ENCODE measurements at places on chromosomes 6 and 20.

DNA sequence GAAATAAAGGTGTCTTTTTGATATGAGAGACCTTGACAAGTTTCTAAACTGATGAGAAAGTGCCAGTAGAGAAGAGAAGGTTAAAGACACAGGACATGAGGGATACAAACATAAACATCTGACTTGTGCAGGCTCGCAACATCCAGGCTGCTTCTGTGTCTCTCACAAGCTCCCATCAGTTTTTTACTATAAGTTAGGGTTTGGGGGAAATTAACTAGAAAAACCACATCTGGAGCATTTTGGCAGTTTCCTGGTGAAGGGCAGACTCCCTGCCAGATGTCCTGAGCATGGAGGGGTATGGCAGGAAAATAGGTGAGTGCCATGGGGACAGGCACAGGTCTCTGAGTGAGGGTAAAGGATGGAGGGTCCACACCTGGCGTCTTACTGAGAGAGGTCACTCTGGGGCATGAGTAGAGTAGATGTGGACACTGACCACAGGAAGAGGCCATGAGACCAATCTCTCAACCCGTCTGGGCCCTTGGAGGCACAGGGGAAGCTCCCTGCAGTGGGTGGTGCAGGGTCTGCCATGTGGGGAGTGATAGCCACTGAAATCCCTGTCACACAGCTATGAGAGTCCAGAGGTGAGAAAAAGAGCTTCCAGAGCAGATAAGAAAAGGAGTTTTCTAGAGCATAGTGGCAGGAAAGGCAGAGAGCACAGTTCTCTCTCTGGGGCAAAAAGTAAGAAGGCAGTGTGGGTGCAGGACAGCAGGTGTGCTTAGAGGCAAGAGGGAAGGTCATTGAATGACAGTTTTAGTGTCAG, 193.3 kb upstream of the SYNDIG1 start:
- no peak for DNase-seq

- no peak for DNase-seq
These were observed 19.9 kb upstream of the POPDC3 start for GRCh38 chr6:105199711-105200110.

GRCh38 chr20:53837126-53837826, 233.1 kb downstream of the BCAS1 start:
- DNase-seq: no peak

DNA sequence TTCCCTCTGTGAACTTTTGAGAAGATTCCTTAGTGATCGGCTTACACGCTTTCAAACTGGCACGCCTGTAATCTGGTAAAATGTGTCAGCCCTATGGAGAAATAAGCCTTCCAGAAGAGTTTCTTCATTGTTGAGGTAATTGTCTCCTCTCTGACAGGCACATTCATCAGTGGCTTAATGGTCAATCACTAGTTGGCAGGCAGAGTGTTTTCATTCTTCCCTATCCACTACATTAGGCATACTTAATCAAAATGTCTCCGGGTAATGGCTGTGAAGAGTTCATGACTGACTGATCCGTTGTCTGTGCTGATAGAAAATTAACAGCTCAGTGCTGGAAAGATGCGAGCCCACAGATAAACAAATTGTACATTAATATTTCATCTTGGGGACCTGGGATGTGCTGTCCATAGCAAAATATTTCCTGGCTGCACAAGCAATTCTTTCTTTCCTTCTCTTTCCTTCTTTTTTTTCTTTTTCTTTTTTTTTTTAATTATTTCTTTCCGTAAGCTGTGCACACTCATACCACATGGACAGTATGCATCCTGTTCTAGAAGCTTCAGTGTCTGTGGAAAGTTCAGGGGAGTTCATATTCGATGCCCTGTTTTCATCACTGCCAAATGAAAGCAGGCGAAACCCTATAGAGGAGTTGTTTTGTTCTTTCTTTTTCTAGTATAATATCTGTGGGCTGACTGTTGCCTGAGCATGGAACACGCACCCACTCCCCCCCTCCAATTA, 31.4 kb downstream of the TSHZ2 start:
- no peak for DNase-seq

DNA sequence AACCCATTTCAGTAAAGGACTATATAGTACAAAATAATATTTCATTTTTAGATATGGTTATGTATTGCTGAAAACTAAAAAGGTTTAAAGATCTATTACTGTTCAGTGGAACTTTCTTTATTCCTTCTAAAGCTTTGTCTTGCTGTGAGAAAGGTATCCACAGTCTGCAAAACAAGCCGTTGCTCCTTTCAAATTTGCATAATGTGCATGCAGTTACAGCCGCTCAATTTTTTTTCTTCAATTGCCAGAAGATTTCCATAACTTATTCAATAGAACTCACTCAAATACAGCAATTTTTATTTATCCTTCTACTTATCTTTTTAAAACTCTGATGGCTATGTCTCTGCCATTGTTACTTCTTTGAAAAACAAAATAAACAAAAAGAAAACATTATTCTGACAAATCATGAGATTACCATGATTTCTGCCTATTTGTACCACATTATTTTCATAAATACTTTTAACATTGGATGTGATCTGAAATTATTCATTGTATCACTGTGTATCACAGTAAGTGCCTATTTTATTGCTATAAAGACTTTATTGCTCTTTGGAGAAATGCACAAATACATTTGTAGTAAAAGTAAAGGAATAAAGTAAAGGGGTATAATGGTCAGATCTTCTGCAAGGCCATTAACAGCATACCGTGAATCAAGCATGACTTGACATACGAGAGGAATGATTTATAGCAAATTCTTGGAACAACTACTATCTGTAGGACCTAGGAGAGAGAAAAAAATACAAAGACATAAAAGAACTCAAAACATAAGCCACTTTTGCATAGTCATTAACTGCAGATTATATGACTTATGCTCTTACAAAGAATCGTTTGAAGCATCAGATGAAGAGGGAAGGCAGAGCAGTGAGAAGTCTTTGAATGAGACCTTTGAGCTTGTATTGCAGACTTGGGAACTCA, 29.6 kb upstream of the HBS1L start:
- no peak for DNase-seq

DNA sequence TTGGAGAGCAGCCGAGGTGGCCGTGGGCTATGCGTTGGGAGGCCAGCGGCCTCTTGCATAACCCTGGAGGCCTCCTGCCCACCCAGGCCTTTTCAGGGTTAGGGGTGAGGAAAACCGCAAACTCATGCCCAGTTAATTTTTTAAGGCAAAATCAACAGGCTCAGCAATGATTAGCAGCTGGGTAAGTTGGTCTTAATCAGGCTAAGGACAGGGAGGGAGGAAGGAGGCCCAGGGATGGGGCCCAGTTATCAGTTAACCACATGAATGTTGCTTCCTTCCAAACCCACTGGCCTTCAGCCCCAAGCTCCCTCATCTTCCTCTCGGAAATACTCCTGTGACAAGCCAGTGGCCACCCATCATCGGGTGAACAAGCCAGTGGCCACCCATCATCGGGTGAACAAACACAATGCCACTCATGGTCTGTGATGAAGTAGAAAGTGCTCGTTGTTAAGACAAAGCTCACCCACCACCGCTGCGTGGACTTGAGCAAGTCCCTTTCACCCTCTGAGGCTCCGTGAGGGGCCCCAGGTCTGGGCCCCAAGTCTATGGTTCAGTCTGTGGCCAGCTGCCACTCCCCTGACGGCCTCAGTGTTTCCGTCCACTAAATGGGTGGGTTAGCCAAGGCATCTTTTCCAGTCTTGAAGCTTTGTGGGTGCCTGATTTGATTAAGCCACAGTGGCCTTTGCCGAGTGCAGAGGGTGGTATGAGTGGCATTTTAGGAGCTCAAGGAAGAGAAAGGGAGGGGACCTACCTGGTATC, 39.4 kb downstream of the HNF4A start:
- DNase-seq: no peak

GRCh38 chr6:159302594-159302992, 133.4 kb downstream of the FNDC1 start:
- no peak for DNase-seq

- no peak for DNase-seq
These were observed 75.4 kb upstream of the LAMA2 start for GRCh38 chr6:128807577-128807976.

- DNase-seq: no peak
These were observed 109.3 kb downstream of the SMOC2 start for GRCh38 chr6:168550326-168550725.
